ENCODE measurements at places on chromosomes 6 and 20. TPM values are rescaled to one million over a fixed set of nuclear protein-coding genes. Genes with fewer than 3 reads are reported as not detected.

Gene CAPN11
- 1.6 TPM for total RNA-seq

Gene FAM209B
- total RNA-seq, result not detected

Gene PROKR2
- total RNA-seq, result not detected

Gene CDH4
- total RNA-seq, result 0.23 TPM

Gene TRIM27
- 49.9 TPM for total RNA-seq

Gene MROH8
- 1.5 TPM for total RNA-seq

Gene BEND6
- total RNA-seq, result 1.2 TPM

Gene LAMA2
- total RNA-seq, result 42.1 TPM

Gene TREM1
- total RNA-seq, result 61.2 TPM

Gene PRRC2A
- 138 TPM for total RNA-seq

Gene RAET1L
- not detected for total RNA-seq

Gene OR2H1
- total RNA-seq, result not detected

DNA sequence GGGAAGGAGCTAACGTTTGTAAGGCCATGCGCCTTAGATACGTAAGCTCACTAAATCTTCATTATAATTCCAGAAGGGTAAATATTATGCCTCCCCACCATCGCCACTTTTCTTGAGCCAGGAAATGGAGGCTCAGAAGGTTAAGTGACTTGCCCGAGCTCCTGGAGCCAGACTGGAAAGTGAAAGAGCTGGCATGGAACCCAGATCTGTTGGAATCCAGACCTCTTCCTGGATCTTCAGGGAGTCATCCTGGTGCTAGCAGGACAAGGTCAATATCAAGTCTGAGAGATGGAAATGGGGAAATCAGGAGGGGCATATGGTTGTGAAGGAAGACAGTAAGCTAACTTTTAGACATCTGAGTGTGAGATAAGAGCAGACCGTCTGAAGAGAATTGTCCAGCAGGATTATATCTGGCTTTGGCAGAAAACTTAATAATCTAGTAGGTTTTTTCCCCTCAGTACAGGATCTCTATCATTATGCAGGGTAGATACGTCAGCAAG lies 6.2 kb downstream of the TMEM200A start:
- no peaks in the 10 kb centered on the region for H3K4me1 ChIP-seq
- no peaks in the 10 kb centered on the region for H3K27me3 ChIP-seq
- no peak overlapping the region for H3K4me3 ChIP-seq
- no peaks in the 10 kb centered on the region for H3K36me3 ChIP-seq
- H3K27ac ChIP-seq, result no peak overlapping the region
- DNase-seq, result no peak

DNA sequence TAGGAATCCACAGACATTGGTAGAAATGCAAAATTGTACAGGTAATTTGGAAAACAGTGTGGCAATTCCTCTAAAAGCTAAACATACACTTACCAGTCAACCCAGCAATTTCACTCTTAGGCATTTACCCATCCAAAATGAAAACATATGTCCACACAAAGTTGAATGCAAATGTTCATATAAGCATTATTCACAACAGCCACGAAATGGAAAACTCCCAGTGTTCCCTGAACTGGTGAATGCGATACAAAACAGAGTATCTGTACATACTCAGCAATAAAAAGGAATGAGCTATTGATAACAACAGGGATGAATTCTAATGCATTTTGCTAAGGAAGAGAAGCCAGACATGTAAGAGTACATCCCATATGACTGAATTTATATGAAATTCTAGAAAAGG lies 32.4 kb upstream of the RAB22A start:
- no peak overlapping the region for H3K4me3 ChIP-seq
- no peak for DNase-seq
- H3K27ac ChIP-seq, result no peak overlapping the region
- H3K4me1 ChIP-seq, result no peaks in the 10 kb centered on the region
- no peaks in the 10 kb centered on the region for H3K27me3 ChIP-seq
- H3K36me3 ChIP-seq, result peaks cover 2% of the 10 kb centered on the region

DNA sequence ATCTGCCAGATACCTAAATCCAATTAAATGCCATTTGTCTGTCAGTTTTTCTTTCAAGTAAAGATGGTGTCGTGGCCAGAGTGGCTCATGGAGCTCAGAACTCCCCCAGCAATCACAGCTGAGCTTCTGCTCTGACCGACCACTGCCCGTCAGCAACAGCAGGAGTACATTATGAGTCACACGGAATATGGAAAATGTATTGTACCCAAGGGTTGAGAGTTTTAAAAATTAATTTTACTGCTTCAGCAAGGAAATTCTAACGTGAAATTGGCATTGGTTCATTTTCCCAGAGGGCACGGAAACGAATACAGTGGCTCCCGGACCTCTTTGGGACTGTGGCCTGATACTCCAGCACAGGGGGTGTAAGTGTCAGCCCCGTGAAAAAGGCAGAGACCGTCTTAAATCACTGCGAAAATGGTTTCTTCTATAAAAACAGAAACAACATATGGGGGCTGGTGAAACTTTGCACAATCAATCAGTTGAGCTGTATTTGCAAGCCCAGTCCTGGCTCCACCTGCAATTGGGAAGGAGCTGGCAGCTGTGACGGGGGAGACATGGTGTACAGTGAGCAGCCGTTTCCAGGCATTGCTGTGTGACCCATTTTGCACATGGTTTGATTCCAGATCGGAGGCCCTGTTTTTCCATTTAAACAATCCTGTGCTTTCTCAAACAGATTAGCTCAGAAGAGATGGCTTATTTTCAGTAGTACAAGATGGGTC lies 12.8 kb downstream of the NPEPL1 start:
- H3K27me3 ChIP-seq, result no peaks in the 10 kb centered on the region
- peaks cover 39% of the 10 kb centered on the region for H3K36me3 ChIP-seq
- DNase-seq, result no peak
- H3K4me3 ChIP-seq, result no peak overlapping the region
- no peak overlapping the region for H3K27ac ChIP-seq

- H3K27ac ChIP-seq, result no peak overlapping the region
- H3K4me1 ChIP-seq, result no peaks in the 10 kb centered on the region
- H3K27me3 ChIP-seq, result no peaks in the 10 kb centered on the region
- H3K36me3 ChIP-seq, result no peaks in the 10 kb centered on the region
Observed at GRCh38 chr6:55545791-55546190, 33.2 kb downstream of the HMGCLL1 start.

DNA sequence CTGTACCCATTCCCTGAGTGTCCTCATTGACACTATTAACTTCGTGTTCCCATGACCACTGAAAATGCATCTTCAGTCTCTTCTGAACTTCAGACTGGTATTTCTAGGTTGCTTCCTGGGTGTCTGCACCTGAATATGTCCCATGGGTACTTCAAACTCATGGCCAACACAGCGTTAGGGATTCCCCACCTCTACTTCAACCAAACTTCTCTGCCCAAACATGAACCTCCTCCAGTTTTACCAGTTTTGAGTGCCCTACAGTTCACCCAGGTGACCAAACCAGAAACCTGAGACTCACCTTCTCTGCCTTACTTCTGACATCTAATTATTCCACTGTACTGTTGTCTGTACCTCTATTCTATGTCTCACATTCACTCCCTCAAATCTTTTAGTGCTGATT lies 99.5 kb upstream of the SUPT3H start:
- no peaks in the 10 kb centered on the region for H3K36me3 ChIP-seq
- H3K4me3 ChIP-seq, result no peak overlapping the region

- H3K4me3 ChIP-seq, result no peak overlapping the region
- DNase-seq, result no peak
- no peaks in the 10 kb centered on the region for H3K4me1 ChIP-seq
- no peaks in the 10 kb centered on the region for H3K27me3 ChIP-seq
Observed at GRCh38 chr6:816510-817084, 123.7 kb upstream of the EXOC2 start.

- H3K4me1 ChIP-seq, result no peaks in the 10 kb centered on the region
- no peaks in the 10 kb centered on the region for H3K27me3 ChIP-seq
Observed at GRCh38 chr6:168113226-168113625, 34.2 kb upstream of the FRMD1 start.

GRCh38 chr6:29647927-29648642 lies 8.8 kb upstream of the MOG start:
- H3K27ac ChIP-seq, result no peak overlapping the region
- no peak for DNase-seq
- H3K36me3 ChIP-seq, result no peaks in the 10 kb centered on the region
- H3K4me1 ChIP-seq, result no peaks in the 10 kb centered on the region

GRCh38 chr6:73515204-73515655 lies 5.6 kb downstream of the EEF1A1 start:
- no peak for DNase-seq
- H3K4me3 ChIP-seq, result no peak overlapping the region
- peaks cover 62% of the 10 kb centered on the region for H3K36me3 ChIP-seq
- H3K27ac ChIP-seq, result peak overlapping the region; percentile 8

DNA sequence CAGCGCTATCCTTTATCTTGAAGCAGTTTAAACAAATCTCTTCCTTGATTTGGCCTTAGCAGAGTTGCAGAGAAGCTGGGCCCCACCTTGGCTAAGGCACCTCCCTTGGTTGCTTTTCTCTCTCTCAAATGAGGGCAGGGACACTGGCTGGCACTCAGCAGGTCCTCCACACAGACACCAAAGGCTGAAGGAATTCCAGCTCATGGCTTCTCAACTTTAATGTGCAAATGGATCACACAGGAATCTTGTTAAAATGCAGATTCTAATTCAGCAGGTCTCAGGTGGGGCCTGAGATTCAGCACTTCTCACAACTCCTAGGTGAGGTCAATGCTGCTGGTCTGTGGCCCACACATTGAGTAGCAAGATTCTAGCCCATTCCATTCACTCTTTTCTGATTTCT lies 25.7 kb downstream of the RIMS4 start:
- H3K27ac ChIP-seq, result no peak overlapping the region
- H3K27me3 ChIP-seq, result no peaks in the 10 kb centered on the region
- no peaks in the 10 kb centered on the region for H3K4me1 ChIP-seq

- H3K27me3 ChIP-seq, result no peaks in the 10 kb centered on the region
- no peak overlapping the region for H3K4me3 ChIP-seq
- no peak overlapping the region for H3K27ac ChIP-seq
- DNase-seq, result no peak
- peaks cover 9% of the 10 kb centered on the region for H3K4me1 ChIP-seq
Observed at GRCh38 chr20:2142649-2143048, 41.0 kb downstream of the STK35 start.

DNA sequence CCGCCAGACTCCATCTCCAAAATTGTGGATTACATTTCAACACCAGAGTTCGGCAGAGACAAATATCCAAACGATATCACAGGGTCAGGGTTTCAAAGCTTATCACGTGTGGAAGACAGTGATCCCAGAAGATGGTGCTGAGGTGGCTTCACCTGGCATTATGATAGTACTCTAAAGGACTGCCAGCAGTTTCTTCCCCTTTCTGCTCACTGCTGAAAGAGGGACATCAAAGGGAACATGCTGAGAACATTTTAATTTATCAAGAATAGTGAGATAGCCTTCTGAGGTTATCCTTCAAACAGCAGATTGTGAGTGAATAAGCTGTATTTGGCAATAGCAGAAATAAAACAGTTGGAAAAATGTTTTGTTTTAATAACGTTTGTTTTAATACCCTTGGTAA lies 79.7 kb downstream of the FIG4 start:
- no peaks in the 10 kb centered on the region for H3K4me1 ChIP-seq
- peaks cover 14% of the 10 kb centered on the region for H3K36me3 ChIP-seq
- no peak for DNase-seq
- H3K27me3 ChIP-seq, result no peaks in the 10 kb centered on the region
- no peak overlapping the region for H3K27ac ChIP-seq

GRCh38 chr6:92759178-92759577 lies 660.2 kb downstream of the EPHA7 start:
- H3K4me3 ChIP-seq, result no peak overlapping the region
- H3K27ac ChIP-seq, result no peak overlapping the region
- H3K36me3 ChIP-seq, result no peaks in the 10 kb centered on the region
- no peaks in the 10 kb centered on the region for H3K4me1 ChIP-seq

DNA sequence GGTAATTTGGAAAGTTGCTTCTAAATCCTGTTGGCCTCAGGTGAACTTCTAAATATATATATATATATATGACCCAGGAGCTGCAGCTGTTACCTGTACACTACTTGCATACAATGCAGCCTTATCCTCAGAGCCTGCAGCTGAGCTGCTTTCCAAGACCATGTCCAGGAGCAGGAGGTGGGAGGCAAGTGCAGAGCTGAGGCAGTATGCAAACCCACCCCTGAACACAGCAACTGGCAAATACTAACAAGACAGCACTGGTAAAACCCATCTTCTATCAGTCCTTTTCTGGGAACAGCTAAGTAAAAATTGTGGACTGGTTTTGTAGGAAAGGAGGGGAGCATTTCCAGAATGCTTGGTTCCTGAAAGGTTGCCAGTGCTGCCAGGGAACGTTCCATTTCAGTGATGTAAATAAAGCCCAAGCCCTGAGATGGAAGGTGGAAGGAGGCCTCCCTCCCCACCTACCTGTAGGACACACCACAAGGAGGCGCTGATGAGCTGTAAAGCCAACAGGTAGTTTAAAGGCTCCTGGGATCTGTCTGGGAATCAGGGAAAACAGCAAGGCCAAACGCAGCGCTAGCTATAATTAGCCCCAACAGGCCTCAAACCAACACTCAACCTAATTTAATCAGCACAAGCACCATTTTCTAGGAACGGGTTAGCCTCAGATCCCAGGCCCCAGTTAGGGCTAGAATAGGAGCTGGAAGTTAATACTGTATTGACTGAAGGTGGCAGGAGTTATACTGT lies 93.8 kb upstream of the MAP7 start:
- H3K4me1 ChIP-seq, result peaks cover 27% of the 10 kb centered on the region
- peak; percentile 89 for DNase-seq
- peaks cover 5% of the 10 kb centered on the region for H3K36me3 ChIP-seq
- no peak overlapping the region for H3K4me3 ChIP-seq
- no peaks in the 10 kb centered on the region for H3K27me3 ChIP-seq

DNA sequence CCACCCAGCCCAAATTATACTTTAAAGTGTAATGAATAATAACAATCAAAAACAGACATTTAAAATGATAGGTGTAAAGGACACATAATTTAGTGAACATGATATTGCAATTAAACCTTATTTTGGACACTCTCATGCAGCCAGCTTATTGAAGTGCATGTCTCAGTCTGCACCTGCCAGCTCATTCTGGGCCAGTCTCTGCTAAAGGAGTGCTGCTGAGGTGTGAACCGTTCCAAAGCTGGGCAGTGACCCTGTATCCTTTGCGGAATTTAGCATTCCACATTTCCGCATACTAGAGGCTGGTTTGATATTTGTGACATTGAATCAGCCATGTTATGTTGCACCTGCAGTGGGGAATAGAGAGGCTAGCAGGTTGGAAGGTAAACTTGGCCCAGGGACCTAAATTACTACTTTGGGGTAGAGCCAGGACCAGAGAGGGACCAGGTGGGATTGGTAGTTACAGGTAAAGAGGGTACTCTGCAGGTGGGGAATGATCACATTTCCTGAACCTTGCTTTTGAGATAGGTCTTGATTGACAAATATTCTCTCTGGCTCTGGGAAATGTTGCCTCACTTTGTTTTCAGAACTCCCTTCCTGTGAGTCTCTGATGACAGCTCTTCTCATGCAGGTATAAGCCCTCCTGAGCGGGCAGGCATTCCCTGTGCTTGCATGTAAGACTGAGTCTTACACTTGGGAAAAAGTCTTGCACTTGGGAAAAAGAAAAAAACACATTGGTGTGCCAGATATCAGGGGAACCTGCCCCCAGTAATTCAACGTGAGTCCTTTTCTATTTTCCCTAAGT lies 26.2 kb downstream of the TULP4 start:
- H3K27ac ChIP-seq, result no peak overlapping the region
- H3K4me3 ChIP-seq, result no peak overlapping the region
- no peak for DNase-seq
- H3K36me3 ChIP-seq, result no peaks in the 10 kb centered on the region
- H3K4me1 ChIP-seq, result peaks cover 11% of the 10 kb centered on the region
